AG04449 (cell line): ENCODE measurements at places on chromosomes 11 and 22.

GRCh38 chr11:87081358-87081757 lies 43.6 kb downstream of the TMEM135 start:
- no peak for DNase-seq

GRCh38 chr11:2205214-2205720 lies 33.7 kb upstream of the TH start:
- no peak for DNase-seq

DNA sequence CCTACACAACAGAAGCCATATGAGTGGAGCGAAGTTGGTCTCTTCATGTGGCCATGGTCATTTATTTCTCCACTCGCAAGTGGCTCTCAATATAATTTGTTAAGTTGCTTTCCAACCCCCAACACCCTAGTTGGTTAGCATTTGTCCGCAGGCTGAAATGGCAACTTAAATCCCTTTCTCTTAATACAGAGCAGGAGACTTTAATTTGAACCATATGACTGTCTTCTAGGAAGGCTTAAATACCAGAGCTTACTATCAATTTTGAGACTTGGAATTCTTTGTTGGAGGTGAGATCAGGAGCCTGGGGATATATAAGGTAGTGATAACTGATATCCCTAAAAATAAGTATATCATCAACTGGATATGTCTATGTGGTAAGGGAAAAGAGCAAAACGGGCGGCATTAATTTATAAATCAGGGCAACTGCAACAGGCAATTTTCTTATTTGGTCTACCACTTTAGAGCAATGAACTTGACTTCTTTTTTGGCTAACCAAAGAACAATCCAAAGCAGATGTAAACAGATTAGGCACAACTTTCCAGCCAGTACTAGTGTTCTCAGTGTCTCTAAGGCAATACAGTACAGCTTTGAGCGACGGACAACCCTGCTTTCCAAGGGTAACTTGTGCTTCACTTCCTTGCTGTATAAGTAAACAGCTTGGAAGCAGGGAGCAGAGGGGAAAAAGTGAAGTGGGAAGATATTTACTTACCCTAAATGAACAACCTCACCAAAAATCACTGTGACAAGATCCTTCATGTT lies 74.7 kb upstream of the APOA1 start:
- no peak for DNase-seq

- DNase-seq: no peak
Observed at GRCh38 chr22:17648569-17648968, 10.0 kb downstream of the BCL2L13 start.

DNA sequence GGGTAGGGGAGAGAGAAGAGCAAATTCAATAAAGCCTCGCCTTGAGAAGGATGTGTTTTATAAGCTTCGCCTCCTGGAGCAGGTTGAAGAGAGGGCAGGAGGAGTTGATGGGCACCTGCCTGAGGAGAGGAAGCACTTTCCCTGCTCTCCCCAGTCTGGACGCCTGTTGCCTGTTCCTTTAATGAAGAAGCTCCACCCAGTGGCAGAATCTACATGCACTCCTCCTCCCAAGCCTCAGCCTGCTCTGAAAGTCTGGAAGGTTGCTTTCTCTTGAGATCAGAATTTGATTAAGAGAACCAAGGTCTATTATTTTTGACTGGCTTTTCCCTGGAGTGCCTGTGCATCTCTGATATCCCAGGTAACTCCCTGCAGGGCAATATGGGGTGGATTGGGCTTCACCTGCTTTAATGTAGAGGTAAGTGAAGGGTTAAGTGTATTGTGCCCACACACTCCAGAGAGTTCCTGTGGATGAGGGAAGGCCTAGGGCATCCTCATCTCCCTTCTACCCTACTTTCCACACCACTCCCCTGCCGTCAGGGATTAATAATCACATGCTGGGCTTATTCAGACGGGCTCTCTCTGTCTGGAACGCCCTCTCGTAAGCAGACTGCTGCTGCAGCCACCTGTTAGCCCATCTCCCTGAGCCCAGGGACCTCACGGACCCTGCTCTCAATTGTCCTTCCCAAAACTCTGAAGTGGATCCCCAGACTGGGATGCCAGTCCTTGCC lies 22.3 kb downstream of the NTM start:
- DNase-seq: no peak

GRCh38 chr11:21492931-21493330 lies 700.0 kb upstream of the ANO5 start:
- no peak for DNase-seq

- no peak for DNase-seq
Observed at GRCh38 chr11:64342869-64343745, 3.1 kb downstream of the CCDC88B start.

DNA sequence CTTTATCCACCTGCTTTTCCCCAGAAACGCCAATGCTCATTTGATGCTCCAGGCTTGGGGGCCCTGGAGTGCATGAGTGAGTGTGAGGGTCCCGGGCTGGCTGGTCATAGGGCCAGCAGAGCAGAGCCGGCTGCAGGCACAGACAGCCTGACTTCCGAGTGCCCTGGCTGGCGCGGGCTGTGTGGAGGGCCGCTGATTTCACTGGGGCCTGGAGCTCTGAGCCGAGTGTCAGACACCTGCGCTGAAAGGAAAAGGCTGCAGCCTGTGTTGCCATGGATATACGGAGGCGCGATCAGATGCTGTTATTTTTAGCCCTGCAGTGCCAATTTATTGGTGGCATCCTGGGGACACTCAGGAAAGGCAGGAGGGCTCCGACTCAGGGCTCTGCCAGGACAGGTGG lies 87.6 kb downstream of the ST3GAL4 start:
- no peak for DNase-seq

DNA sequence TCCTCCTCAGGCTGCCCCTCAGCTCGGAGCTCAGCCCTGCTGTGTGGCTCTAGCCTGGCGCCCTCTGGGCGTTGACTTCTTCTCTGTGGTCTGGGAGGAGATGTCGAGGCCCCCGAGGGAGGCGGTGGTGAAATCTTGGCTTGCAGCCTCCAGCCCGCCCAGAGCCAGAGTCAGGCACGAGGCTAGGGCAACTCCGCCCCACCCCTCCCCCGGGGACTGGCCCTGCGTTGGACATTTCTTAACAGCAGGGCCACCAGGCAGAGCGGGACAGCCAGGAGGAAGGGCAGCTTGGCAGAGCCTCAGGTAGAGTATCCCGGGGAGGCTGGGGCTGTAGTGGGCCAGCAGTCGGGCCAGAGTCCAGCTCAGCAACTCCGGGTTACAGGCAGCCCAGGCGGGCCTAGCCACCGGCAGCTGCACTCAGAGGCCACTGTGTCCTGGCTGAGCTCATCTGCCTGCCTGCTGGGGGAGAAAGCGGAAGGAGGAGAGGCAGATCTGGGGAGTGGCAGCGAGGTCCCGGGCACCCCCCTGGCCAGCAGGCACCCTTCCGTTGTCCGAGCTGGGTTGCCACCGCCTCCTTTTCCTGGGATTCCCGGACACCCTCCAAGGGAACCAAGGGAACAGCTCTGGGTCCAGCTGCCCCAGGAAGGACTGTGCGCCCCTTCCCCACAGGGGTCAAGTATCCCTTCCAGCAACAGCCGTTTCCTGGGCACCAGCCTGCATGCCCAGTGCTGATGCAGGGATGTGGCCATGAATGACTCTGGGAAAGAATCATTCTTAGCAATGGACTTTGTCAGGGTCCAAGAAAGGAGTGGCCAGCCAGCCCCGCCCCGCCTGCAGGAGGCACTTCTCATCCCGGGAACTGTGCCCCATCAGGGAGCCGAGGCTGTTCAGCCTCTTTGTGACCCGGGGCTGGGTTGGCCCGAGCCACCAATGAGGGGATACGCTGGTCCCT lies at the start of gene ALDH3B1:
TSS of gene ALDH3B1 (plus strand) at position 238 of the 952 bp plus-strand sequence. CDS start 4,971 bp downstream, outside the sequence.
- no peak for DNase-seq

- DNase-seq: no peak
Observed at GRCh38 chr11:104812103-104812788, 86.0 kb downstream of the CASP12 start.

DNA sequence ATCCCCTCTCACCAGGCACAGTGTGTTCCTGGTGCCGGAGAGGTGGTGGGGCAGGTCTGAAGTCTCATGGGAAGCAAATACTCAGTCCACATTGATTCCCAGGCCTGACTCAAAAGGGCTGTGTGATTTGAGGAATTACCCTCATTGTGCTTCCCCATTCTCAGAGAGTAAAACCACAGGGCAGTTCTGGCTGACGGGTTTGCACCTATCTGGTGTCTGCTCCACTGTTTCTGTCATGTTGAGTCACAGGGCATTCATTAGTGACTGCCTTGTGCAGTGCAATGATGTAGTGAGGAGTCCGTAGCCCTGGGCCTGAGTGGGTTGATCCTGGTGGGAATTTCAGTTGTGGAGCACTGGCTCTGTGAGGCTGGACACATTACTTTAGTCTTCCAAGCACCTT lies 85.2 kb upstream of the ARHGAP20 start:
- no peak for DNase-seq

DNA sequence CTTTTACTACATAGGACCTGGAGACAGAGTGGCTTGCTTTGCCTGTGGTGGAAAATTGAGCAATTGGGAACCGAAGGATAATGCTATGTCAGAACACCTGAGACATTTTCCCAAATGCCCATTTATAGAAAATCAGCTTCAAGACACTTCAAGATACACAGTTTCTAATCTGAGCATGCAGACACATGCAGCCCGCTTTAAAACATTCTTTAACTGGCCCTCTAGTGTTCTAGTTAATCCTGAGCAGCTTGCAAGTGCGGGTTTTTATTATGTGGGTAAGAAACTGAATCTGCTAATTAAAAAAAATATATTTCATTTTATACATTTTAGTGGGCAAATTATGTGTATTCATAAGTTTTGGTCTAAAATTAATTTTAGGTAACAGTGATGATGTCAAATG lies 7.8 kb downstream of the BIRC3 start:
- DNase-seq: no peak

DNA sequence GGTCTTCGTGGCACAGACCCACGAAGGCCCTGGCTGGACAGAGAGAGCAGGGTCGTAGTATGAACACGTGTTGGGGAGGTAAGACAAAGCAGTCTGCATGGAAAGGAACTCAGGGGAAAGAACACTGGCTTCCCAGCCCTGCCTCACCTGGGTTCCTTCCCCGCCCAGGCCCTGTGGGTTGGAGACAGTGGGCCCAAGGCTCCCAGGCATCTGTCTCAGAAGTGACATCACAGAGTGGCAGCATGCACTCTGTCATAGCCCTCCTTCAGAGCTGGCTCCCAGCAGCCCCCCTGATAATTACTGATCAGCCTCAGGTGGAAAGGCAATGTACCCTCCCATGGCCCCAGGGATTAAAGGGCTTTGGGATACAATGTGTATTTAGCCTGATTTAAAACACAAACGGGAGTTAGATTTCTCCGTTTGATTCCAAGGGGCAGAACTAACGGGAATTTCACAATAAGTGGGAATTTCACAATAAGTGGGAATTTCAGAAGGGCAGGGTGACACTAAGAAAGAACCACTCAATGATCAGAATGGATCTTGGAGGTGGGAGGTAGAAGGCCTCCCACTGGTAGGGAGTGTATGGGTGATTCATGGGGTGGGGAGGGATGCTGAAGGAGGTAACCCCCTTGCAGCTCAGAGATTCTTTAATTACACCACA lies 65.1 kb downstream of the SLC22A12 start:
- DNase-seq: no peak

- no peak for DNase-seq
Observed at GRCh38 chr11:128550261-128550821, 37.0 kb downstream of the ETS1 start.

DNA sequence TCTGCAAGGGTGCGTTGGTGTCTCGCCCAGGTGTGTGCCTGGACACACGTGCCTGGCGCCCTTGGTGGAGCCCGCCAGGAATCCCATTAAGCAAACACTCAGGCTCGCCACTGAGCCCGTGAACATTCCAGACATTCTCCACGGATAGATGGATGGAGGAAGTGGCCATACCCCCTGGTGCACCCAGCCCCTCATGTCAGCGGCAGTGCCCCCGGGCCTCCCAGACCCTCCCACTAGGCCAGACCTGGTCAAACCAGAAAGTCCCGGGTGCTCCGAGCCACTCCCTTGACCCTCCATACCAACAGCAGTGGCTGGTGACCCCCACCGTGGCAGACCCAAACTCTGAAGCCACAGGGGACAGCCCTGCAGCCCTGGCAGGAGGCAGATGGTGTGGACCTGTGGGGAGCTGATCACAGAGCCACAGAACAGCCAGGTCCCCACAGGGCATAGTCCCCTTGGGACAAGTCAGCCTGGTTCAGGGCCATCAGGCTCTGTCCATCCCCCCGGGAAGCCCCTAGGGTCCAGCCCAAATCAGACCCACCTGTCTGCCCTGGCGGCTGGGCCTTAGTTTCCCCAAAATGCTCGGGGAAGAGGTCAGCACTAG lies 1.9 kb downstream of the EPS8L2 start:
- DNase-seq: no peak

GRCh38 chr11:13339195-13340153 lies 61.9 kb downstream of the BMAL1 start:
- DNase-seq: peak; percentile 88

DNA sequence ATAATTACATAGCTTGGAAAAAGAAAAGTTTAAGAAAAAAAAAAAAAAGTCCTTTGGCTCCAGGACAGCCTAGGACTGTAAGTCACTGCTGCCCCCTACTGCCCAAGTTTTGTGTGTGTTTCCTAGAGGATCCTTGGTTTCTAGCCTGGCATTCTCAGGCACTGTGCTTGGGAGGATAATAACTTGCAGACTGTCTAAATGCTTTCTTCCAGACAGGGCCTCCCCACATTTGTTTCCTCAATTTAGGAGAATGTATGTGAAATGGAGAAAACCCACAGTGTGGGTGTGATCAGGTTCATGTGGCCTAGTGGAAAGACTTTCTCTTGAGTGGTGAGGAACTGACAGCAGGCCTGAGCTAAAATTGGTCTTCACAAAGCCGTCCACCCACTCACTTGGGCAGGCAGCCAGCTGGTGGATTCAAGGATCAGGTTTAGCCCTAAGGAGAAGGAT lies 191.0 kb downstream of the NAV2 start:
- DNase-seq: no peak

- no peak for DNase-seq
Observed at GRCh38 chr11:119693253-119693815, 35.7 kb downstream of the NECTIN1 start.

GRCh38 chr11:114163830-114164401 lies 104.4 kb downstream of the ZBTB16 start:
- DNase-seq: no peak

DNA sequence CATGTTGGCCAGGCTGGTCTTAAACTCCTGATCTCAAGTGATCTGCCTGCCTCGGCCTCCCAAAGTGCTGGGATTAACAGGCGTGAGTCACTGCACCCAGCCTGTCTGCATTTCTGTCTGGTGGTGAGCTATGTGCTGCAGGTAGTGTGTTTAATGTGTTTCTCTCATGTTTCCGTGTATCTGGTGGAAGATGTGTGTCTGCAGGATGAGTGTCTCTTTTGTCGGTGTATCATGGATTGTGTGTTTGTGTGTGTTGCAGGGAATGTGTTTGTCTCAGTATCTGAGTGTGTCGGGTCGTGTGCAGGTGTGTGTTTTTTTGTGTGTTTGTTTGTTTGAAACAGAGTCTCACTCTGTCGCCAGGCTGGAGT lies 16.1 kb downstream of the SCARF2 start:
- no peak for DNase-seq
